ENCODE measurements at places on chromosomes 3 and 15.

GRCh38 chr15:96058103-96058851 lies 272.2 kb upstream of the NR2F2 start:
- DNase-seq, result no peak

GRCh38 chr3:57923101-57923500 lies 85.1 kb upstream of the FLNB start:
- no peak for DNase-seq

GRCh38 chr3:13687517-13687943 lies 138.6 kb downstream of the FBLN2 start:
- no peak for DNase-seq

DNA sequence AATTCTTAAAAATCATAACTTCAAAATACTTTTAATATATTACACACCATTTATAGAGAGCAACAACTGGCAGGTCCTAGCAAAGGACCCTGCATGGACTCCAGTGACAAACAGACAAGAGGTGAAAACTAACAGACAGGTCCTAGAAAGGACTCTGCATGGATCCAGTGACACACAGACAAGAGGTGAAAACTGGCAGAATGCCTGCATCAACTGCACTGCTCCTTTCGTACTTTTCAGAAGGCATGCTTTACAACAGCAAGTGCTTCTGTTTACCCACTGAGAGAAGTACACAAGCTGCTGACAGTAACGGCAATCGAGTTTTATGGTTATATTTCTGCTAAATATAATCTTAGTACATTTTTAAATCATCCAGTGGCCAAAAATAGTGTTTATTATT lies 24.3 kb upstream of the GP5 start:
- no peak for DNase-seq

- no peak for DNase-seq
These were observed 185.5 kb downstream of the ADAMTS9 start for GRCh38 chr3:64502284-64502683.

GRCh38 chr3:151293127-151293526 lies 14.8 kb upstream of the P2RY14 start:
- no peak for DNase-seq

- no peak for DNase-seq
These were observed 272.2 kb upstream of the CHRNA7 start for GRCh38 chr15:31758126-31758525.

DNA sequence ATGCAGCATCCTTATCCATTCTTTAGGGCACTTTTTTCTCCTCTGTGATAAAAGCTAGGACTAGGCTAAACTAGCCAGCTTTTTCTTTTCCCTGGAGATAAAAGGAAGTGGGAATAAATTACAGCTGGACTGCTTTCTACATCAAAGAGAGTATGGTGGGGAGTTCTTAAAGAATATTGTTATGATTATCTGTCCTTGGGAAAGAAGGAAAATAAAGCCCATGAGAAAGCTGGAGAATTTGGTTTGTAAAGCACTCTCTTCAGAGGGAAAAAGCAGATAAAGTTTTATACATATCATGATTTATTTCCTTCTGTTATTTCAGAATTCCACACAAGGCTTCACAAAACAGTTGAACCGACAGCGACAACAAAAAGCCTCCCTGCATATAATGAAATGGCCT lies 923.0 kb downstream of the DIPK2A start:
- no peak for DNase-seq

DNA sequence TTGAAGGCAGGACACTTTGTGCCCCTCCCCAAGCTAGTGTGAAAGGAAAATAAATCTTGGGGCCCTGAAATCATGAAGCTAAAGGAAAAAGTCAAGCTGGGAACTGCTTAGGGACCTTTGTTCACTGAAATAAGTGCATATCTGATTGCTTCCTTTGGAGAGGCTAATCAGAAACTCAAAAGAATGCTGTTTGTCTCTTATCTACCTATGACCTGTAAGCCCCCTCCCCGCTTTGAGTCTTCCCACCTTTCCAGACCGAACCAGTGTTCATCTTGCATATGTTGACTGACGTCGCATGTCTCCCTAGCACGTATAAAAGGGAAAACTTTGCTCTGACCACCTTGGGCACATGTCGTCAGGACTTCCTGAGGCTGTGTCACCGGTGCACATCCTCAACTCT lies 53.1 kb downstream of the SLC30A4 start:
- DNase-seq, result no peak

DNA sequence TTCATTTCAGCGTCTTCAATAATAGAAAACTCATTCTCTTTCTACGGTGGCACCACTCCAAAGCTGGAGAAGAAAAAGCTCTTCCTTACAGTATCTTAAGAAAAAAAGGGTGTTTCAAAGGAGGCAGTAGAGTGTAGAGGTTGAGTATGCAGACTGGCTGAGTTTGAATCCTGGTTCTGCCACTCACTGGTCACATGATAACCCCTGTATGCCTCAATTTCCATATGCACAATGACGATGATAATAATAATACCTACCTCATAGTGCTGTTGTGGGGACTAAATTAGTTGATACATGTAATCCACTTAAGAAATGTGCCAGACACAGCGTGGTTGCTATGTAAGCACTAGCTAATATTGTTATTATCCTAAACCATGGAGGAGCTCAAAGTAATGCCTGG lies 4.5 kb downstream of the ANP32A start:
- DNase-seq, result no peak

GRCh38 chr15:31487811-31488436 lies 161.3 kb downstream of the KLF13 start:
- no peak for DNase-seq

DNA sequence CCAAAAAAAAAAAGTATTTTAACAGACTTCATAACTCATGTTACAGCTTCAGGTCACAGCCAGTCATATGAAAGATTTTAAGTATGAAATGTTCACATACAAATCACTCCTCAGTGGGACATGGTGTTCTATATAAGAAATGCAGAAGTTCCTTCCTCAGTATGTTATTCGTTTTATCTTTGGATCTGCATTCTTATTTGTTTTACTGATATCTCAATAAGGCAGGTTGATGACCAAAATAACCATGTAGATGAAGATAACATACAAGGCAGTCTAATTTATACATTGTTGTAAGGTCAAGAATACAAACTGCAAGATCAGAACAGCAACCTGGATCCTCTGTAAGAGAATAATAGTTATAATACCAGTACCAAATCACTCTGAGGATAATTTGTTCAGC lies 75.6 kb downstream of the CHAC1 start:
- DNase-seq, result no peak

DNA sequence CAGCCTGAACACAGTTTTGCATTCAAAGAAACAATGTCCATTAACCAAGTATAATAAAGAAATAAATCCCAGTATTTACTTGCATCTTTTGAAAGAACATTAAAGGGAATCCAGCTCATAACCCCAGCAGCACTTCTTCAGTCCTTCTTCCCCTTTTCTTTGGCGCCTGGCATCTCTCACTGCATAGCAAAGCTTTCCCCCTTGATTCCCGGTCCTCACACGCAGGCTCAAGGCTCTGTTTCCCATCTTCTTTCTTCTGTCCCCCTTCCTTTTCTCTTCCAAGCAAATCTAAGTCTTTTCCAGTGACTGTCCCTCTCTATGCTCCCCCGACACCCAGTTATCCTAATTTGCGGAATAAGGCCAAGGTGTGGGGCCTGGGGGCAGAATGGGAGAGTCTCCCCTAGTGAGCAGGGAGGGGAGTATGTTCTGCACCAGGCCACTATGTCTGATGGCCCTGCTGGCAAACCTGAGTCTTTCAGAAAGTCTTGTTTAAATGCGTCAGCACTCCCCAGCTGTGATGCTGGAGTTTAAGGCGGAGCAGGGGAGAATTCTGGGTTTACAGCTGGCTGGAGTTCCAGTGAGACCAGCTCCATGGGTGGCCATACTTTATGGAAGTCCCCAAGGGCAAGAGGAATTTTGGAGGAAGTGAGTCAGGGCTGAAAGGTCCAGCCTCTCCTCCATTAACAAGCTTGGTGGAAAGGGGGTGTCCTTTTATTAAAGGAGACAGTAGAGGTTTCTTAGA lies 42.1 kb downstream of the GOLGA6A start:
- no peak for DNase-seq

DNA sequence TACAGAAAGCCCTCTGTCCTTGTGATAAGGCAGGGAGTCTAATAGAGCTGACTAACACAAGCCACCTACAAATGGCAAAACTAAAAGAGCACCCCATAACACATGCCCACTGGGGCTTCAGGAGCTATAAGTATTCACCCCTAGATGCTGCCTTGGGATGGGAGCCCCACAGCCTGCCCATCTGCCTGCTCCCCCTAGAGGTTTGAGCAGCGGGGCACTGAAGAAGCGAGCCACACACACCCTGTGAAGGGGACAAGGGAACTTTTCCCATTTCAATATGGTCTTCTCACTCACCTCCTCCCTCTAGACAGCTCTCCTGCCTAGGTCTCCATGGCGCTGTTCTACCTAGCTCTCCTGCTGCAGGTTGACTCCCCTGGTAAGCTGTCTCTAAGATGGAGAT lies 261.0 kb downstream of the SHQ1 start:
- no peak for DNase-seq

GRCh38 chr15:78943692-78944091 lies 1.2 kb downstream of the CTSH start:
- no peak for DNase-seq

DNA sequence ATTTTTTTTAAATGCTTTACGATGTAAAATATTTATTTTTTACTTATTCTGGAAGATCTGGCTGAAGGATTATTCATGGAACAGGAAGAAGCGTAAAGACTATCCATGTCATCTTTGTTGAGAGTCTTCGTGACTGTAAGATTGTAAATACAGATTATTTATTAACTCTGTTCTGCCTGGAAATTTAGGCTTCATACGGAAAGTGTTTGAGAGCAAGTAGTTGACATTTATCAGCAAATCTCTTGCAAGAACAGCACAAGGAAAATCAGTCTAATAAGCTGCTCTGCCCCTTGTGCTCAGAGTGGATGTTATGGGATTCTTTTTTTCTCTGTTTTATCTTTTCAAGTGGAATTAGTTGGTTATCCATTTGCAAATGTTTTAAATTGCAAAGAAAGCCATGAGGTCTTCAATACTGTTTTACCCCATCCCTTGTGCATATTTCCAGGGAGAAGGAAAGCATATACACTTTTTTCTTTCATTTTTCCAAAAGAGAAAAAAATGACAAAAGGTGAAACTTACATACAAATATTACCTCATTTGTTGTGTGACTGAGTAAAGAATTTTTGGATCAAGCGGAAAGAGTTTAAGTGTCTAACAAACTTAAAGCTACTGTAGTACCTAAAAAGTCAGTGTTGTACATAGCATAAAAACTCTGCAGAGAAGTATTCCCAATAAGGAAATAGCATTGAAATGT lies 15.6 kb downstream of the THBS1 start:
- DNase-seq, result no peak

DNA sequence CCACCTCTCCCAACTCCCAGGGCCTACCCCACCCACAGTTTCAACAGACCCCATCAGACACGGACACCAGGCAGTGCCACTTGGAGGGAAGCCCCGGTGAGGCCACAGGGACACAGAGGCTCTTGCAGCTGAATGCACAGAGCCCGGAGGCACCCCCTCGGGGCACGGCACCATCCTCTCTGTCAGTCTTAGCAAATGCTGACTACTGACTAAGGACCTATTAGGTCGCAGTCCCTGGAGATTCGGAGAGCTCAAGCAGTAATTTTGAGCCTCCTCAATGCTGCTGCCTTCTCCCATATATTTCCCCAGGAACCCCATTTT lies 79.9 kb downstream of the VGLL4 start:
- no peak for DNase-seq

- no peak for DNase-seq
These were observed 232.5 kb downstream of the SHQ1 start for GRCh38 chr3:72615776-72616175.

DNA sequence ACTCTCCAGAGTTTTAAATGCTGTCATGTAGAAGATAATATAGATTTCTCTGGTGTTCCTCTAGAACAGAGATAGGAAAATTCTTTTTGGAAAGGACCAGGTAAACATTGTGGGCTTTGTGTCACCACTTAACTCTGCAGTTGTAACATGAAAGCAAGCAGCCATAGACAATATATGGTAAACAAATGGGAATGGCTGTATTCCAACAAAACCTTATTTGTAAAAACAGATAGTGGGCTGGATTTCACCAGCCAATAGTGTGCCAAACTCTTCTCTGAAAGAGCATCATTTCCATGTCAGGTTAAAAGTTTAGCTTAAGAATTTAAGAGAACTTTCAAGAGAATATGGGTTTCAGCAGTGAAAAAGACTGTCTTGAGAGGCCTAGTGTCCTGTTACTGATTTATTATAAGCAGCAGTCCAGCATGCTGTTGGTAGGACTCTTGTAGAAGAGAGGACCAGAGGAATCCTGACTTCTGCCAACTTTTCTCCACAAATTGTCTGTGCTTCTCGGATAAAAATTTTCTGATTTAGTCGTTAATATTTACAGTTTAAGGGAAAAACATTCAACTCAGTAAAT lies 107.7 kb downstream of the TCF12 start:
- no peak for DNase-seq

DNA sequence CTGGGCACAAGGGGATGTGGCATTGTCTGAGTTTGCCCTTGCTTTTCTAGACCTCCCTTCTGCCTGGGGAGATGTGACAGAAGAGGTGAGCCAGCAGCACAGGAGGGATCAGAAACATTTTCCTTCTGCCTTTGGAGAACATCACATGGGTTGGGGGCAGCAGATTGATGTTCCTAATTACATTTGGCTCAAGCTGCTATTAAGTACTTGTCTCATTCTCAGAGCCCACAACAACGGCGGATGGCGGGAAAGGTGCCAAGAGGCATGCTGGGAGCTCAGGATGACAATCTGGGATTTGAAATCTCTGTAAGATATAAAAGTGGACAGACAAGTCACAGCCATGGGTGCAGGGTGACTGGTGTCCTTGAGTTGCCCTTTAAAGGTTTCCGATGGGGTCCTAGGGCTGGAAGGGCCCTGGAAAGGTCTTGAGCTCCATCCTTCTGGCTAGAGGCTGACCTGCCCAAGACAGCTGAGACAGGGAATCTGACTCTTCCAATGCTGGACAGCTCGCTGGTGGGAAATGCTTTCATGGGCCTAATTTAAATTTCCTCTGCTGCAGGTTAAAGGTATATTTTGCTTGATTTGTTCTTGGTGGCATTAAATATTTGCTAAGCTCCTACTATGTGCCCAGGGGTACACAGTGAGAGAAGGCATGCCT lies 2.4 kb upstream of the CORO2B start:
- no peak for DNase-seq

GRCh38 chr3:141875893-141876380 lies 506 bp upstream of the ATP1B3 start:
- DNase-seq, result peak; percentile 73
